ENCODE measurements at places on chromosomes 6 and 20.

DNA sequence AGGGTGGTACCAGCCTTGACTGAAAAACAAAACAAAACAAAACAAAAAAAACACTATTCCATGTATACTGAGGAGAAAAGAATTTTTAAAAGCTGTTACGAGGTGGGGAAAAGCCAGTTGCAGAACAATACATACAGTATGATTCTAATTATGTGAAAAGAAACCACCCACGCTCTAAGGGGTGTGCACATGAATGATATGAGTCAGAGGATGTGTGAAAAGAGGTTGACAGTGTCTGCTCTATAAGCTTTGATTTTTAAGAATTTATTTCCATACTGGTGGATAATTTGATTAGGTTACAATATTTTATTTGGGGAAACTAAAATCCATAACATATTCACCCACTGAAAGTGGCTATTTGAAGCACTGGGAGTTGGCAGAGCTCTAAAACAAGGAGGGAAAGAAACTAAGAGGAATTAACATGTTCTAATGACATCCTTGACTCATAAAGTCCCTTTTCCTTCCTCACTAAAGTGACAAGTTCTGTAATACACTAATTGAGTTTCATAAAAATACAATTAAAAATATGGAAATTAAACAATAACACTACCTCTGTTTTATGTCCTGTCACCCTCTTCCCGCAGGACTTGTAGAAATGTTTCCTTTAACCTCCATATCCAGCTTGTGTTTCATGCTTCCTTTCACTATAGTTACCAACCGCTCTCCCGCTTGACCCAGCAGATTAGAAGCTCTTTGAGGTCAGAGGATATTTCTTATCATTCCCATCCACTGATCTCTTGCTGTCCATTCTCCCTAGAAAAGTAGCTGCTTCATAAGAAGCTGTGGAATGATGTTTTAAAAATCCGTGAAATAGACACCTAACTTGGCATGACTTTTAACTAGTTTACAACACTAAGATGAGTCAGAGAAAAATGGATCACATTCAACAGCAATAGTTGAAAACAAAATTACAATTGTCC lies 118.6 kb upstream of the CCDC28A start:
- DNase-seq: no peak

DNA sequence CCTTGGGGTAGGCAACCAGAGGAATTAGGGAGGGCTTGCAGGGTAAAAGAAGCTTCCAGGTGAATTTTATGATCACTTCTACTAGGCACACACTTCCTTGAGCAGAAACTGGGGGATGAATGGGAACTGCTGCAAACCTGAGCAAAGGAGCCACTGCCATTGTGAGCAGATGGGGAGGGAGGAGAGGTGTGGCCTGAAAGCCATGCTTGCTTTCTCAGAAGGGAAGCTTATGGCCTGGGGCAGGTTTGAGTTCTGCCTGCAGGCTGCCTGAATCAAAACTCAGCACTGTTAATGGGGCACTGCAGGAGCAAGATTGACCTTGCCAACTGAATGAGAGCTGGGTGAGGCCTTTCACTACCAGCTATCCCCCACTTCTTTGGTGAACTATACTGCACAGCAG lies 328.1 kb downstream of the NKAIN2 start:
- DNase-seq: no peak

DNA sequence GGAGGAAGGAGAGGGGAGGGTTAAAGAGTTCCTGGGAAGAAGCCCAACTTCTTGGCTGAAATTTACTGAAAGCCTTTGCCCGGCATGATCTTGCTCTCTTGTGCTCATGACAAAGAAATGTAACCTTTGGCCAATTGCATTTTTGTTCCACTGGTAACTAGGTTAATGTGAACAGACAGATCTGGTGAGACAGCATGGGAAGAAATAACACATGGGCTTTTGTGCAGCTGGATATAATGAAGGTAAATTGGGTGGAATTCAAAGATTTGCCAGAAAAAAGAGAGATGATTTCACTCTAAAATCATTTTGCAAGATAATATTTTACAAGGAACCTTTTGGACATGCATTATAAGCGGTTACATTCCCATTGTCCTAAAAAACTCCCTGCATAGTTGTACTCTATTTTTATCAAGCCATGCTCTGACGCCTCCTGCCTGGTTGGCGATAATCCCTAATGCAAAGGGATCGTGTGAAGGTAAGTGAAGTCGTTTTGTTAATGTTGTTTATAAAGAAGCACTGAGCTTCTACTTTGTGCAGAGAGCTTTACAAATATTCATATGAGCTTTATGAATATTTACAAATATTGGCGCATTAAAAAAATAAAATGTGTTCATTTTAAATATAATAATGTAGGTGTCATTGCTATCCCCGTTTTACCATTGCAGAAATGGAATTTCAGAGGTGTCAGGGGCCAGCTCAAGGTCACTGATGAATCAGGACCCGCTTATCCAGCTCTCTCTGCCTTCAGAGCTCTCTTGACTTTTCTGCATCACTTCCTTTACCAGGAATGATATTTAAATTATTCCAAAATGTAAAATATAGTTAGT lies 161.3 kb upstream of the AGPAT4 start:
- DNase-seq: peak; percentile 96

- no peak for DNase-seq
Observed at GRCh38 chr6:142028527-142028926, 104.2 kb upstream of the GJE1 start.
